Hippocampal formation (tissue), 2 donors: ENCODE measurements at places on chromosomes 13 and 19.

GRCh38 chr19:15268192-15268927, 36.1 kb upstream of the EPHX3 start:
- DNase-seq = no peak

DNA sequence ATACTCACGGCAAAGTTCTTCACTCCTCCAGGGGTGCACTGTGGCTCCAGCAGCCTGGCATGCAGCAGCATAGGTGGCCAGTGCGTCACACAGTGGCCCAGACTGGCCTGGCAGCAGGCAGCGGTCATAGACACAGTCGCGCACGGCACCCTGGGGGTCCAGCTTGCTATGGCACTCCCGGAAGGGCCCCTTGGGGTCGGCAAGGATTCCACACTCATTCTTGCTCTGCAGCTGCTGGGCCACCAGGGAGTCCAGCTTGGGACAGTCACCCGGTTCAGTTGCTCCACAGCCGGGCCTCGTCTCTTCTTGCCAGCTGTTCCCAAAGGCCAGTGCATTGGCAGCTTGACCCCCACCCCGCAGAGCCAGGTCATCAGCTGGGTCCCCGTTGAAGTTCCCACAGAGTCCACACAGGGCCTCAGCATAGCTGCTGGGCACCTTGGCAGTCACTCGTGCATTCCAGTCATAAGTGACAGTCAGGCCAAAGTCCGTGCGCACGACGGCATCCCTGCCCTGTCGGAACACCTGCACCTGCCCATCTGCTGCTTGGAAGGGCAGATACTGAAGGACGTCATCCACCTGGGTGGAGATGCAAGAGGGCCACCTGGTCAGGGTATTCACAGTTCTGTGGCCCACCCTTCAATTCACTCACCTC, 20.6 kb downstream of the FCGBP start:
- DNase-seq = no peak

- DNase-seq = no peak
Measured at GRCh38 chr13:36920616-36921185, 663 bp upstream of the SMAD9 start.

GRCh38 chr13:19967621-19968020, 9.1 kb downstream of the ZMYM2 start:
- DNase-seq = no peak

DNA sequence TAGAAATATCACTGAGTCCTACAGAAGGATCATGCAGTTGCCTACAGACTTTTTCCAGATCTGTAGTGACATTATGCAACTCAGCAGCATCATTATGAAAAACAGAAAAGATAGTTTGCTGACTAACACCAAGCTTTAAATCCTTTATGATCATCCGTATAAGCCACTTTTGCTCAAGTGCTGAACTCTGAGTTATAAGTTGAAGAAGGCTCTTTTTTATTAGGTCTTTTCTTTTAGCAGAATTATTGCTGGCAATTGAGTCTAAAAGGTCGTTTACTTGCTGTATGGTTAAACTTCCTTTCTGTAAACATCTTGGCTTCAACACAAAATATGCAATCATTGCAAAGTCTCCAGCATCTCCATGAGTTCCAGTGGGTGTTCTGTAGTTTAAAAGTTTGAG, 4.8 kb downstream of the LIG4 start:
- no peak for DNase-seq

DNA sequence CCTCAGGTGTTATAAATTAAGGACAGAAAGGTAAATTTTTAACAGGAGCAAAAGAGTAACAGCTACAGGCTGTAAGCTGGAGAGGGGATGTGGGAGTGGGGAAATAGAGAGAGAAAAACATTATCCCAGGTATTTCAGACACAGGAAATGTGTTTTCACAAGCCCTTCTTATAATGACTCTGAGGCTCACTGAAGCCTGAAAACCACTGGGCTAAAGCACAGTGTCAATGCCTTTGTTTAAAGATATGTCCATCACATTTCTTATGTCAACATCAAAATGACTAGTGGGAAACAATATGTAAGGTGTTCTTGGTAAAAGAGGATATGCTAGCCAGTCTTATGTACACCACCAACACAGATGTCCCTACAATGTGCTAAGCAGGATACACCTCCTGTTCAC, 365.9 kb downstream of the FGF14 start:
- DNase-seq = no peak

- DNase-seq = no peak
Measured at GRCh38 chr19:49950590-49950948, 10.4 kb downstream of the SIGLEC11 start.

DNA sequence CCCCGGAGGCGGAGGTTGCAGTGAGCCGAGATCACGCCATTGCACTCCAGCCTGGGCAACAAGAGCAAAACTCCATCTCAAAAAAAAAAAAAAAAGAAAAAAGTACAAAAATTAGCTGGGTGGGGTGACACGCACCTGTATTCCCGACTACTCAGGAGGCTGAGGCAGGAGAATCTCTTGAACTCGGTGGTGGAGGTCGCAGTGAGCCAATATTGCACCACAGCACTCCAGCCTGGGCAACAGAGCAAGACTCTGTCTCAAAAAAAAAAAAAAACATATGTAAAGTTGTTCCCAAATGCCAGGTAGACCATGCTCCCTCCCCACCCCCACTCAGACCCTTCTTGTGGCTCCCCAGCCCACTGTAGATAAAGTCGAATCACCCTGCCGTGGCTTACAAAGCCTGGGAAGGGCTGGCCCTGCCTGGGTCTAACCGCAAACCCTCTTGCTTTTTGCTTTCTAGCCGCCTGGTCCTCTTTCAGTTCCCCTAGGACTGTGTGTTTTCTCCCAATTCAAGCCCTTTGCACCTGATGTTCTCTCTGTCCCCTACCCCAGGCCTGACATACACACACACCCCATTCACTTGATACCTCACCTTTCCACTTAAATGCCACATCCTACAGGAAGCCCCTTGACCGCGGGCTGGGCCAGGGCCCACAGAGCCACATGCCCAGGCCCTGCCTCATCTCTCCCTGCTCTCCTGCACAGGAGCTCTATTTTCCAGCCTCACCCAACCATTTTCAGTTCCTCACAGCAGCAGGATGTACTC, 34.4 kb downstream of the MAP4K1 start:
- no peak for DNase-seq

- no peak for DNase-seq
Measured at GRCh38 chr19:14495672-14496028, 277 bp downstream of the GIPC1 start.
